ENCODE measurements at places on chromosomes 7 and 10. TPM values are rescaled to one million over a fixed set of nuclear protein-coding genes. Genes with fewer than 3 reads are reported as not detected.

The DMBT1 gene
- total RNA-seq = 0.17 TPM

The OR6B1 gene
- total RNA-seq = not detected

The OAT gene
- 49.2 TPM for total RNA-seq

The CHAT gene
- 15.4 TPM for total RNA-seq

The IDE gene
- total RNA-seq = 17.2 TPM

The TAC1 gene
- total RNA-seq = 12.1 TPM

The AQP1 gene
- total RNA-seq = not detected

The STYXL1 gene
- 41.8 TPM for total RNA-seq

The TRUB1 gene
- 32.8 TPM for total RNA-seq

The OR2A12 gene
- total RNA-seq = not detected
